Stimulated activated CD4-positive, alpha-beta T cell treated with anti-CD3 and anti-CD28 coated beads, TNF-alpha, amount 100 ng/mL, for 1 hour (primary cell): ENCODE measurements at places on chromosomes 12 and 14.

DNA sequence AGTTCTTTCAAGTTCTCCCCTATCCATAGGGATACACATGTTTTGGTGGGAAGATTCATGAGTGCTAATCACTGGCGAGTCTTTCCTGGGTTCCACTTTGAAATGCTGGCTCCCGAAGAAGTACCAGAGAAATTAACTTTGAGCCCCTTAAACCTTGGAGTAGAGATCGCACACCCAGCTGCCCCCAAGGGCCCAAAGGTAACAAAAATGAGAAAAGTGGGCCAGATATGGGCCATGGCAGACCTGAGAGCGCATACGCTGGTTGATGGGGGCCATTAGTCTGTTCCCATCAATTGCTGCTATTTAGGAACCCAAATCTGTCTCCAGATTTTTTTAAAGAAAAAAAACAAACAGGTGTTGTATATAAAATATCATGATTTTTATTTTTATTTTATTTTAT lies 2.1 kb downstream of the GSTZ1 start:
- DNase-seq = no peak

DNA sequence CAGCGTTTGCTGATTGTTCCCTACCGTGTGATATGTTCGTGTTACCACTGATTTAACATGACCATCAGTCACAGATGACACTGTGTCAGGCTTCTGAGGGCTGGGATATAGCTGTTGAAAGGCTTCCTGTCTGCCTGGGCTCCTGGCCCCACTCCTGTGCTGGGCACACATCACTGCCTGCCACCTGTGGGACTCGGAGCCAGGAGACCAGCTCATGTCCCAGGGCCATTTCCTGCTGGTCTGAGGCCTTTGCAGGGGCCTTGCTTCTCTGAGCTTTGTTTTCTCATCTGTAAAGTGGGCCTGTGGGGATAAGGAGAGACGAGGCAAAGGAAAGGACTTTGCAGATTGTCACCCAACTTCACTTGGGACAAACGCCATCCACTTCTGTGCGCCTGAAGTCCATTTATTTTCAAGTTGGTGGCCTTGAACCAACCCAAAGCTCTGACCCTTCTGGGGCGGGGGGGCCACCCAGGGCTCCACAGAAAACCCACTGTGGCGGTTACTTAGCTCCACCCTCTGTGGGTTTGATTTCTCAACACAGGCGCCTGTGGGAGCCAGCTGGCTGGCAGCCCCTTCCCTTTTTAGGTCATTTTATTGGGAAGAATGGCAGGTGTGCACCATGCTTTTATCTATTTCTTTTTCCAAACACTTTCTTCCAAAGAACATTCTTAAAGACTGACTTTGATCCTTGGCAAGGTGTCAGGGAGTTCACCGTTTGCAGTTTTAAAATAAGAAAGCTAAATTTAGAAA lies 54.1 kb downstream of the BEGAIN start:
- DNase-seq = no peak

GRCh38 chr12:28500373-28501024 lies 310.2 kb downstream of the CCDC91 start:
- DNase-seq = no peak

- DNase-seq = no peak
Observed at GRCh38 chr14:93045211-93045674, 70.5 kb downstream of the ITPK1 start.

DNA sequence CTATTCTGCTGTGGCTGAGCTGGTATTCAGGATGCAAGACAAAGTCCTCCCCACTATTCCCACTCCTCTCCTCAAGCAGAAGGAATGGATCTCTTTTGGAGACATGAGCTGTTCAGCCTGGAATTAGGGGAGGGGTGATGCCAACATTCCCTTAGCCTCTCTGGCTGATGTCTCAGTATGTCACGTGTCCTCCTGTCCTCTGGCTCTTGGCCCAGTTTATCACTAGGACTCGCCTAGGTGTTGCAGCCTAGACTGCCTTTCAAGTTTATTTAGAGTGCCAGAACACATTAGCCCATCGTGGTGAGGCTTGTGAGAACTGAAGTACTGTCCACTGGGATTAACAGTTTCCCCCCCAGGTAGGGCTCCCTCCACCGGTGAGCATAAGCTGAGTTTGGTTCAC lies 239.9 kb upstream of the MIS18BP1 start:
- no peak for DNase-seq

DNA sequence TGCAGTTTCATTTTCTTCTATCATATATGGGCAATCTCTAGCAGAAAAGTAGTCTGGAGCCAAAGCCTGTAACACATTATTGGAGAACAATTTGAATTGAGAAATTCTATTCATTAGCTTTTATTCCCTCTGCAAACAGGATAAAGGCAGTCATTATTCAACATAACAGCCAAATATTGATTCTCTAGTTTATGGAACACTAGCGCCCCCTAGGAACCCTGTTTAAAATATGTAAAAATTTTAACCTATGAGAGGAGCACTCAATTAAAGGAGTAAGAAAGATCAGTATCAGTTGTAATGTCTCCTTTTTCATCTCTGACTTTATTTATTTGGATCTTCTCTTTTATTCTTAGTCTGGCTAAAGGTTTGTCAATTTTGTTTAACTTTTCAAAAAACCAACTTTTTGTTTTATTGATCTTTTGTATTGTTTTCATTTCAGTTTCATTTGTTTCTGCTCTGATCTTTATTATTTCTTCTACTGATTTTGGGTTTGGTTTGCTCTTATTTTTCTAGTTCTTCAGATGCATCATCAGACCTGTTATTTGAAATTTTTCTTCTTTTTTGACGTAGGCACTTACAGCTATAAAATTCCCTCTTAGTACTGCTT lies 4.8 kb upstream of the LMNTD1 start:
- no peak for DNase-seq

GRCh38 chr12:121214855-121215745 lies 5.2 kb downstream of the P2RX4 start:
- no peak for DNase-seq

DNA sequence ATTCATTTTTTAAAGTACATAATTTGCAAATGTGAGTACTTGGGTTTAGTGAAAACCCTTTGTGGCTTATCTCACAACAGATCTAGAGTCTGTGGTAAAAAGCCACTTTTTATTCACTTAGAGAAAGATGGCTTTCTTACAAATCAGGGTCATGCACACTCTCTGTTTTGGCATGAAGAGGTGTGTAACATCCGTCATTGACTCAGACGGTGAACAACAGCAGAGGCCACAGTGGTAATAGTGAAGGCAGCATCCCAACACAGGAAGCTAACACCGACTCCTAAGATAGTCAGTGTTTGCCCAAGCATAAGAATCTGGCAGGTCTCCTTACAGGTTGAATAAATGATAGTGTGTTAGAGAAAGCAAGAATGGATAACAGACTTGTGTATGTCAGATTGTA lies 593.0 kb downstream of the SOX5 start:
- DNase-seq = no peak

GRCh38 chr14:69711065-69711464 lies 55.9 kb upstream of the SRSF5 start:
- DNase-seq = no peak

DNA sequence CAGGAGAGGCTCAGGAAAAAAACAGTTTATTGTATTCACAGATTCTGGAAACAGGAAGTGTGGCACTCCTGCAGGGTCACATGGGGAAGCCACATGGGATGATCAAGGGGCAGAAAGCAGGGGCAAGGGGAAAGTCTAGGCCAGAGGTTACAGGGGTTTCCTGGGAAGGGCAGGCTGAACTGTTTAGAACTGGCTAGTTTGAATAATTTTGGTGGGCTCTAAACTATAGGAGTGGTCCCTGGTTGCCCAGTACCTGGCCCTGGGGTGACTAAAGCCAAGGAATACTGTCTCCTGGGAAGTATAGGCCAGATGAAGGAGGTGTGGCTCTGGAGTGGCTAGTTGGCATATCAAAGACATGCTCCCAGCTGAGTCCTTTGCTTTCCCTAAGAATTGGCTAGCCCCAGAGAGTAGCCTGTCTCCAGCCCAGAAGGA lies 169.2 kb downstream of the SLC41A2 start:
- DNase-seq = no peak

DNA sequence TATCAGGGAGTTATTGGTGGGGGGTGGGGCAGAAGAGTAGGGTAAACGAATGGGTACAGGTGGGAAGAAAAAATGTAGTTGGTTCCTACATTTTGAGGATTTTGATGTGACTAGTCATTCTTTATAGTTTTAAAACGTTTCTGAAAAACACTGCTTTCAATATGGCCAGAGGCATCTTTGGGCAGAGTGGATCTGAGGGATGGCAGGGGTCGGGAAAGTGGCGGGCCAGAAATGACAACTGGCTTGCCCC lies 527 bp upstream of the ATP23 start:
- DNase-seq = no peak

DNA sequence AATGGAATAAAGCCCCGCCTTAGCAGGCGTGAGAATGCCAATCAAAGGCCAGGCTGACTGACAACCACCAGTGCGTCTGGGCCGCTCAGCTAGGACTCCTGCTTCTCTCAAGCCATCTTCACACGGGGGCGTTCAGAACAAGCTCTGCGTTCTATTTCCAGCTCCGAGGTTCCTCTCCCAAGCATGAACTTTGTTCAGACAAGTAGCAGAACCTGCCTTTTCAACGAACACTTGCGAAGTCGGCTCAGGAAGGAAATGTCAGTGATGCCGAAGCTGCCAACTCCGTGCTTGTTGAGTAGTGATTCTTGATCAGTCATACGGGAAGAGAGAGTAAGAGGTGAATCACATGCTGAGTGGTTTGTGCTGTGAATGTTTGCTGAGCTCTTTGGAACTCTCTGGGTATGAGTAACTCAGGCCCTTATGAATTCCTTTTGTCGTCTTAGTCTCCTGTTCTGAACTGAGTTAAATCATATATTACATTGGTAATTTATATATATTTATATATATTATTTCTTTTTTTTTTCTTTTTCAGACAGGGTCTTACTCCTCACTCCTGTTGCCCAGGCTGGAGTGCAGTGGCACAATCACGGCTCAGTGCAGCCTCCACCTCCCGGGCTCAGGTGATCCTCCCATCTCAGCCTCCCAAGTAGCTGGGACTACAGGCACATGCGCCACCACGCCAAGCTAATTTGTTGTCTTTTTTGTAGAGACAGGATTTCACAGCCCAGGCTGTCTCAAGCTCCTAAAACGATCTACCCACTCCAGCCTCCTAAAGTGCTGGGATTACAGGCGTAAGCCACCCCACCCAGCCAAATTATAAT lies 29.4 kb upstream of the BCL7A start:
- DNase-seq = peak; percentile 32

DNA sequence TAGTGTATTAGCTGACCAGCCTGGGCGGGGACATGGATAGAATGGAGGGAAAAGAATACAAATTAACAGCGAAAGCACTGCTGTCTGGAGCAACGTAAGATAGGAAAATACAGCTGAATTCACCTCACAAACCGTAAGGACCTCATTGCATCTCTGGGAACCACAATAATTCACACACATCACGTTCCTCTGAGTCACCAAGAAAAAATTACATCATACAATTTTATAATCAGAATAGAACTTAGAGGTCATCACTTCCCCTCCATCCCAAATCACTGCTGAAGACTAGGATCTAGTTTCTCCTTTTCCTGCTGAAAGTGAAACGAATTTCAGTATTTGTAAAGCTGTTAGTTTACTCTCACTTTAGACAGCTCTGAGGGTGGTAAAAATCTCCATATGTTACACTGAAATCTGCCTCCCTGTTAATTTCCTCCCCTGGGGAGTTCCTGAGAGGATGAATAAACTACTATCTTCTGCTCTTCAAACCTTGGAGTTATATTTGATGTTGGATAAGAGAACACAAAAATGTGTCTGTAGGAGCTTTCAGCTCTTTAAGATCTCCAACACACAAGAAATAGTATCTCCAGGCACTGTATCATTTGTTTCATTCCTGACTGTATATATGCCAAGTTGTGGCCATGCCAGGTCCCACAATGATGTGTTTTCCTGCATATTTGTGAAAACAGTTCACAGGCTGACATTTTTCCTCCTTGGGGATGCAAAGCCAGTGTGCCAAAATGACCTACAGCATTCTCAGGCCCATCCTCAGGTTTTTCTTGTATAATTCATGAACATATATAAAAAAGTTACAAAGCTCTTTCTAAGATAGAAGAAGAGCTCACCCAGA lies 63.8 kb upstream of the SSTR1 start:
- DNase-seq = no peak
